ENCODE measurements at places on chromosomes 2 and 18.

- no peak for DNase-seq
These were observed 17.0 kb downstream of the RTN4 start for GRCh38 chr2:55033076-55033742.

- DNase-seq: no peak
These were observed 484.2 kb upstream of the NRP2 start for GRCh38 chr2:205198140-205198525.

GRCh38 chr2:120858361-120859106, 122.9 kb downstream of the GLI2 start:
- no peak for DNase-seq

DNA sequence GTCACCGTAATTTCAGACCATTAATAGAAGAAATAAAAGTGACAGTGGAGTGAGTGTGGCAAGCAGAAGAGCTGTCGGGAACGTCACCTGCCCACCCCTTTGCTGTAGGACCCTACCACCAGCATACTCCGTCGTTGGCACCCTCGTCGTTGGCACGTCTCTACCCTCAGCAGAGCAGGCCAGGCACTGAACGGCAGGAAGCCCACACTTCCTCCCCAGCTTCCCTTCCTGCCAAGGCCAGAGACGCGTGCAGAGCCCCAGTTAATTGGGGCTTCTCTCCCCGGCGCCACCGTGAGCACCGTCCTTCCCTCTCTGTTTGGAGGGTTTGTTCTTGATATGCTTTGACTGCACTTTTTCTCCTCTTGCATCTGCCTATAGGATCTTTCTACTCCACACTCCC, 27.0 kb upstream of the NFATC1 start:
- no peak for DNase-seq

GRCh38 chr2:214992911-214993310, 145.5 kb downstream of the ABCA12 start:
- DNase-seq: no peak

DNA sequence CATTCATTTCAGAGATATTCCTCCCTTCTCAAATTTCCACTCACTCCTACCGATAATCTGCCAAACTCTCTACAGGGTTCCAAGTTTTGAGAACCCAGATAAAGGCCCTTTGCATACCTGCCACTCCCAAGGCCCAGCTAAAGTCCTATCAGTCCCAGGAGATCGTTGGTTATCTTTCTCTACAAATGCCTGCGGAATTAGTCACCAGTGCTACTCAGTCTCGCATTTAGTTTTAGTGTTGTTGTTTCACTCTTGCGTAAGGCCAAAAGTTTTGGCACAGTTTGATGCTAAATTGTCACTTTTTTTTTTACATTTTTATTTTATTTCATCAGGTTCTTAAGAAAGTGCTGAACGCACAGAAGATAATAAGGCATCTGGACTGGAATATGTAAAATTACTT, 29.2 kb upstream of the SETBP1 start:
- DNase-seq: no peak

DNA sequence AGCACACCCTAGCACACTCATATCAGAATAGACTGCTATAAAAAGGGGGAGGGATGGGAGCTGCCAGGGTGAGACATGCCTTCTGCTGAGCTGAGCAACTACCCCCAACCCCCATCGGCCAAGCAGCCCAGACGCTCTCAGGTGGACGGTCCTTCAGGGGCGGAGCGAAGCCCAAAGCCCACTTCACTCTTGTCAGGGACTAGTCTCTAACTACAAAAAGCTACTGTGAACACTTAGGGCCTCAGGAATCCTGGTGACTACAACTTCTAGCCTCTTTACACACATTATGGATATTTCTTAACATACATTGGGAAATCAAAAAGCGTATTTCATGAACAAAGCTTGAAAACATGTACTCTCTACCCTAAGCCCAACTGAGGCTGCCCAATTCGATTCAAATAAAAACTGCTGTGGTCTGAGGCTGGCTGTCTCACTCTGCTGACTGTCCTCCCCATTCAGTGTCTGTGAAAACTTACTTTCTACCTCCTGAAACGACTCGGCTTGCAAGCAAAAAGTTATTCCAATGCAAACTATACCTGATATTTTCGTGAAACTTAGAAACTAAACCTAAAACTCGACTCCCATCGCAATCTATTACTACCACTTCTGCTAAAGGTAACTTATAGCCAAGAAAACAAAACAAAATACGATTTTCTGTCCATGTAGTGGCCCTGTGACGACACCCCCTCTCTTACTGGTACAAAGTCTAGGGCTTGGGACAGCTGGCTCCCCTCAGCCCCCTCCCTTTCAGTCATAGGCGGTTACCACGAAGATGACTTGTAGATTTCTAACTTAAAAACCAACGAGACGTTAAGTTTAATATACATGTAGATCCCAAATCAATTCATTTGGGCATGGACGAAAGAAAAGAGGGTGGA, 1.2 kb downstream of the SERTAD2 start:
- DNase-seq: peak; percentile 25

GRCh38 chr2:214514704-214515103, 103.8 kb downstream of the VWC2L start:
- no peak for DNase-seq

- no peak for DNase-seq
These were observed 68.6 kb downstream of the ZBTB7C start for GRCh38 chr18:48340560-48340959.

GRCh38 chr2:64212801-64213321, 68.6 kb upstream of the PELI1 start:
- DNase-seq: peak; percentile 21

DNA sequence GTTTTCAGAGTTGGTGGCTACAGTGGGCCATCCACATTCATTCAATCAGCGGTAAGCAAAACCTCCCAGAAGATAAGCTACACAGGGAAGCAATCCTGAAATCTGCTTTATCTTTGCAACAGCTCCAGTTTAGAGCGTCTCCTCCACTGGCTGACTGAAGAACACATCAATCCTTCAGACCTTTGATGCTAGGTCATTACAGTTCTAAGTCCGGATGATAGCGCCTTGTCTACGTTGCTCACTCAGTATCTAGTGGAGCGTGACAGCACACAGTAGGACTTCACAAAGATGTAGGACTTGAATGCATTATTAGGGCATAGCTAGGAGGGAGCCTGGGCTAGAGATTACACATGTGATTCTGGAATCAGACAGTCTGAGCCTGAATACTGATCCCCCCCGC, 5.0 kb downstream of the COLEC12 start:
- no peak for DNase-seq

GRCh38 chr2:48346124-48346536, 183.8 kb upstream of the STON1 start:
- DNase-seq: no peak

DNA sequence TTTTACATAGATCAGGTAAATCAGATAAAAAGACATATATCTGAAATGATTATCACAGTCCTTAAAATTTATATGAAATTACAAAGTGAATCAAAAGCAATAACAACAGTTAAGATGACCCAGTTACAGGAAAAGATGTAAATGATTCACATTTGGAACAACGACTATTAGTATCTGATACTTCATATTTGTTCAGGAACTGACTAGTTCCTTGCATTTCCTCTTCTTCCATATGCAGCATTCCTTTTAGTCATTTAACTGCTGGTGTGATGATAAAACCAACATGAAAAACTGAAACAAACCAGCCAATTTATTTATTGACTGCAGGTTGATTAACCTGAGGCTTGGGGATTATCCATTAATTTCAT, 75.2 kb downstream of the RBMS1 start:
- no peak for DNase-seq

DNA sequence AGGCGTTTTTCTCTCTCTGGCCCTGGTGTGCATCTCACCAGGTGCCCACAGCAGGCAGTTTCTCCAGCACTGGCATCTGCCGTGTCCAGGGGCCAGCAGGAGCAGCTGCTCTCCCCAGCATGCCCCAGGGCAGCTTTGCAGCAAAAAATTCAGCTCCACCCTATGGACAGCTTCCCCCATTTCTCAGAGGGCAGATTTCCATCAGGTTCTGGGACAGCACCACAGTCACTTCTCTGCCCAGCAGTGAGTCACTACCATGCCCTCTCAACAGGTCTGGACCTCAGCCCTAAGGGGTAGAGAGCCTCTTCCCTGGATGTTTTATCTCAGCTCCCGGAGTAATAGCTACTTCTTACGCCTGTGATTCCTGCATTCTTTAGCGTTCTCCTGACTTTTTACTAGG, 170.2 kb upstream of the RAB12 start:
- no peak for DNase-seq

DNA sequence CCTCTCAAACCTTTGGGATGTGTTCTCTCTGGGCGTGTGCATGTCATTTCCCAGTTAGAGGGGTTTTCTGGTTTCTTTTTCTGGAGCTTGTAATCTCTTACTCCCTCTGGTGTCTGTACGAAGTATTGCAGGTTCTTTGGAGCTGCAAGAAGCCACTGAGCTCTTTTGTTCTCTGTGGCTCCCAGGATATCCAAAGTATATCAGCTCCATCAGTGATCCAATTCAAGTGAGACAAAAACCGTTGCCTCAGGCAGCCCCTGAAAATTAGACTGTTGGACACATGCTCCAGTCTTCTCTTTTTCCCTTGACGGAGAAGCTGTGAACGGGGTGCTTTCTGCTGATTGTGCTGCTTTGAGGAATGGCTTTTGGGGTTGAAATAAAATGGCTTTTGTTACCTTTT, 59.0 kb upstream of the LDLRAD4 start:
- DNase-seq: no peak

DNA sequence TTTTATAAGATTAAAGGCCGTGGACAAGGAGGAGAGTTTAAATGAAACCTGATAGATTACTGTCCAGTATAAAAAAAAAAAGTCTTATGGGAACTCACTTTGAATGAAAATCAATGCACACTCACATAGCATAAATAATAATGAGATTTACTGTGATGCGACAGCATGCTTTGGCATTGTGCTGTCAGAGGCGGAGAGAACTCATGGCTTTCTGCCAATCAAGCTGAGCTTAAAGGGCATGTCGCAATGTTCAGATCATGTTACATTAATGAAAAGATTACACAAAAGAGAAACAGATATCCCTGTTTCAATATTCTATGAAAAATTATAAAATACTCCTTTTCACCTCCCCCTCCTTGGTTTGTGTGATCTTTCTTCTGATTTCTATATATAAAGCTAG, 310.8 kb downstream of the ERBB4 start:
- DNase-seq: no peak

DNA sequence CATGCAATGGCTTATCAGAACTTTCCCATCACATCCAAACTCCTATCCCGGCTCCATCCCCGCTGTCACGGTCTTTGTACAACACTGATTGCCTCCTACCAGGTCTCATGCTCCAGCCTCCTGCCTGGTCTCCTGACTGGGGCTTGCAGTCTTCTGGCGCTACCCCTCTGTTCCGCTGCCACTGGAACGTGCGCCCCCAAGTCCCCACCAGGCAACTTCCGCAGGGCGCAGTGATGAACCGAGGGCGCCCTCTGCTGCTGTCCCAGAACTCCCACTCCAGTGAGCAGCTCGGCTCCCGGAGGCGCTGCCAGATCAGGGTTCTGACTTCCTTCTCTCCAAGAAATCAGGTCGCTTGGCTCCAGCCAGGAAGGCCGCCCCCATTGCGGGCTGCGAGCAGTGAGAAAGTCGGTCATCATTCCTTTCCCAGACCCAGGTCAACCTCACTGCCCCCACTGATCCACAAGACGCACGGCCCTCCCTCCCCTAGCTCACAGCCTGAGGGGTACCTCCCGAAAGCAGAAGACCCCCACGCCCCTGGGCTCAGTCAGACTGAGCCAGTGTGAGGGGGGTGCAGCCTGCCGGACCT, 43.9 kb upstream of the RAB11FIP5 start:
- peak; percentile 44 for DNase-seq

DNA sequence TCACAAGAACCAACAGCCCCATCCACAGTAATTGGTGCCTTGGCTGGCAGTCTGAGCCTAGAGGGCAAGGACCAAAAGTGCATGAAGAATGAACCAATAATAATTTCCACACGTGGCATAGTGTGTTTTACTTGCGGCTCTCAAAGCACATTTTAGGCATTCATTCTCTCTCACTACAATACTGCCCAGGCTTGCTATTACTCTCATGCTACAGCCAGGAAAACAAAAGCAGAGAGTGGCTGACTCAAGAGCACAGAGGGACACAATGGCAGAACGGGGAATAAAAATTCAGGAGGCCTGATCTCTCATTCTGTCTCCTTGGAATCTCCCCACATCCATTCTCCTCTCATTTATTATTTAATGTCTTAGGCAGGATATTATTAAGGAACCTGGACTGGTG, 57.0 kb upstream of the NOL4 start:
- DNase-seq: no peak

- no peak for DNase-seq
These were observed 54.6 kb downstream of the LAMA3 start for GRCh38 chr18:23743733-23744333.

GRCh38 chr2:47205576-47206141, 50.6 kb upstream of the STPG4 start:
- DNase-seq: no peak

GRCh38 chr2:65204461-65205210, 23.0 kb upstream of the ACTR2 start:
- DNase-seq: no peak

DNA sequence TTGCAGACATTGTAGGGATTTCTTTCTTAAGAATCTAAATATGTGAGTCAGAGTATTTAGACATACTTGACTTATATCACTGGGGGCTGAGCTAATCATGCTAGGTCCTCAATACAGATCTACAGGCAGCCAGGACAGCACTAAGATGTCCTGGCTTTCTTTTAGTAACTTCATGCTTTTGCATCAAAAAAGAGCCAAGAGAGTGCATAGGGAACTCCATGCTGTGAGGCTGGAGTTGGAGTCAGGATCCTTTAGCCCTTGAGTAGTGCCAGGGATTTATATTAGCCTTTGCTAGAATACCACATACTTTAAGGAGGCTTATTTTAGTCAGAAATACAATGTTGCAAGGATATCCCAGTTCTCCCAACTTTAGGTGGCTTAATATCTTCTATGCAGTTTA, 289.7 kb downstream of the CCDC85A start:
- DNase-seq: no peak

- DNase-seq: no peak
These were observed 163.2 kb upstream of the SLC1A4 start for GRCh38 chr2:64825831-64826491.

DNA sequence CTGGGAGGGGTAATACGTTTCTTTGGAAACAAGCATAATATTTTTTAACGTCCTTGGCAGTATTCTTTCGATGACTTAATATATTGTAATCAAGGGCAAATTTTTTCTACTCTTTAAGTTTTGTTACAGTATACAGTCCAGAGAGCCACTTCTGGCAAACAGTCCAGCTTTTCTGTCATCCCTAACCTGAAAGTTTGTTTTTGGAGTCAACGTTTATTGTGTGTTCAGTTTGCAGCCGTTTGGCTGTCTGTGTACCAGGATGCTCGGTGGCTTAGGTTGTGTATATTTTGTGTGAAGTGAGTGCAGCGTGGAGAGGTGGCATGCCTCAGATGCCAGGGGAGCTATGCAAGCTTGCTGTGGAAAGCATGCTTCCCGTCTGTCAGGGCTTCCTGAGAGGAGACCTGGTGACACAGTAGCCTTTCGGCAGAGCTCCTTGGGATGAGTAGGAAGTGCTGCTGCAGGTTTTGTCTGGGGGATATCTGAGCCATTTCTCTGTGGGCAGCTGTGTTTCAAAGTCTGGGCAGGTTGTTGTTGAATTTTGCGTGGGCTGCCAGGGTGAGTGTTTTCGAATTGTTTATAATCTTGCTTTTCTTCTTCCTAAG, 14.7 kb downstream of the MAP3K20 start:
- no peak for DNase-seq

DNA sequence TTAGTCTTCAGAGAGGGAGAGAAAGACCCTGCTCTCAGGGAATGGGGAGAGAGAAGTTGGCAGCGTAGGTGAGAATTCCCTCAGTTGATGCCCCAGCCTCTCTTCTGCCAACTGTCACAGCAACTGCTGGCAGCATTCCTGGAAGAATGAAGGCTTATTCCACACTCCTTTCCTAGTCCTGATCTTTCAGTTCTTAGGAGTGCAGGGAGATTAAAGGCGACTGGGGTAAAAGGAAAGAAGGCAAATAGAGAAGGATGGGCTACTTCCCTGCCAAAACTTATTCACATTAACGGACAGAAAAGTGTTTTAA, 65.9 kb upstream of the ACAA2 start:
- no peak for DNase-seq
